M059J (cell line): ENCODE measurements at places on chromosomes 7 and 10.

- peak; percentile 40 for DNase-seq
These were observed 205.5 kb upstream of the STK17A start for GRCh38 chr7:43377196-43377960.

- no peak for DNase-seq
These were observed 23.6 kb downstream of the SLC35B4 start for GRCh38 chr7:134293002-134293740.

DNA sequence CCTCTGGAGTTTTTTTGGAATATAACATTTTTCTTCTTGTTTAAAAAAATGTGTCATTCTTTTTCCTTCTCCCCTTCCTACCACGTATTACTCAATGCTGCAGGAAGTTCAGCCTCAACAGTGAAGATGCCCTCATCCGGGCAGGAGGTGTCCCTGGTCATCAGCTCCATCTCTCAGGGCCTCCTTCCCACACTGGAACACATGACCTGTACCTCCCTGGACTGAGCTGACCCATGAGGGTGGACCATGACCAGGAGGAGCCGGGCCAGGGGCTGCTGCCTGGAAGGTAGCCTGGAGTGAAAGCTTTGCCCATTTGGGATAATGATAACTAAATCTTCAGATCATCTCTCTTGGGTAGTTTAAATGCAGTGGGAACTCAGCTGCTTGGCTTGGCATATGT lies 316.5 kb upstream of the ZMIZ1 start:
- no peak for DNase-seq

GRCh38 chr10:131396121-131397050 lies 84.9 kb upstream of the TCERG1L start:
- DNase-seq, result peak; percentile 8

DNA sequence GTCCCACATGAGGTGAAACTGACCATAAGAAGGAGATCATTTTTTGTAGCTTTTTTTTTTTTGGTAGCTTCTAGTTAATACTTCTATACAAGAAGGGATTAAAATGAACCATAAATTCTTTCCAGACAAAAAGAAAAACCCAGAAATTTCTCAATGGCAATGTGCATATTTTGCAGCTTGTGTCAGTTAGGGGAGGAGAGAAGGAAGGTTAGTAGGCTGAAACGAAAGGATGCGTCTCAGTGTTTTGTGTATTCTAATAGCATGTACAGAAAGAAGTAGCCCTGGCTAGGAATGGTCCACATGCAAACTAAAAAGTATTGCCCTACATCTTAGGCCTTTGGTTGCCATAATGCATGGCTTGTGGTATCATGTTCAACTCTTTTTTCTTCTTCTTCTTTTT lies 90.6 kb downstream of the CACNB2 start:
- no peak for DNase-seq

- DNase-seq, result peak; percentile 81
These were observed 182.6 kb upstream of the TMEM106B start for GRCh38 chr7:12028508-12028907.

GRCh38 chr10:87593702-87594101 lies 66.0 kb upstream of the PAPSS2 start:
- DNase-seq, result no peak

DNA sequence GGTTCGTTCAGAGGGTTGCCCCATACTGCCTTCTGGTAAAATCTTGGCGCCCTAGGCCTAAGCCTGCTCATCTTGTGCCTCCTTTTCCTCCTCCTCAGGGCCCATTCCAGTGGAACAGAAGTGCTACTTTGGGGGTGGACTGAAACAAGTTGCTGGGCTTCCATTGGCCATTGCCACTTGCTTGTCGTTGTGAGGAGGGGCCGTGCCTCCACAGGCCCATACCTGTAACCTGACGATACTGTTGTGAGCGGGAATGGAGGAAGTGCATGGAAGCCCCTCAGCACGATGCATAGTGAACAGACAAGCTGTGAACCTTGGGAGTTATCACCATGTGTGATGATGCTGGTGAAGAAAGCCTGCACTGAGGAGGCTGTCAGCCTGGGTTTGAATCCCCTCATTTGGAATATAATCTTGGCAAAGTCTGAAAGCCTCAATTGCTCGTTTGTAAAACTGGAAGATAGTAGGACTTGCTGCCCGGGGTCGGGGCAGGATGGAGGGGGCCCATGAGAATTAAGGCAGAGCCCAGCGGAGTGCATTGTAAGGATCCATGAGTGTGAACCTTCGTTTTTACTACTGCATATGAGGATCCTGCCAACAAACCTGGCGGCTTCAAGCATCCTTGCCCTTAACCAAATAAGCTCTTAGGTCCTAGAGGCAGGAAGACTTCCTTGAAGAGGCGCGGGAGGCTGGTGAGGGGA lies 671 bp upstream of the PAPSS2 start:
- no peak for DNase-seq

GRCh38 chr7:114941692-114942091 lies 19.8 kb downstream of the MDFIC start:
- no peak for DNase-seq

GRCh38 chr10:34292675-34293074 lies 522.4 kb downstream of the PARD3 start:
- DNase-seq, result no peak

DNA sequence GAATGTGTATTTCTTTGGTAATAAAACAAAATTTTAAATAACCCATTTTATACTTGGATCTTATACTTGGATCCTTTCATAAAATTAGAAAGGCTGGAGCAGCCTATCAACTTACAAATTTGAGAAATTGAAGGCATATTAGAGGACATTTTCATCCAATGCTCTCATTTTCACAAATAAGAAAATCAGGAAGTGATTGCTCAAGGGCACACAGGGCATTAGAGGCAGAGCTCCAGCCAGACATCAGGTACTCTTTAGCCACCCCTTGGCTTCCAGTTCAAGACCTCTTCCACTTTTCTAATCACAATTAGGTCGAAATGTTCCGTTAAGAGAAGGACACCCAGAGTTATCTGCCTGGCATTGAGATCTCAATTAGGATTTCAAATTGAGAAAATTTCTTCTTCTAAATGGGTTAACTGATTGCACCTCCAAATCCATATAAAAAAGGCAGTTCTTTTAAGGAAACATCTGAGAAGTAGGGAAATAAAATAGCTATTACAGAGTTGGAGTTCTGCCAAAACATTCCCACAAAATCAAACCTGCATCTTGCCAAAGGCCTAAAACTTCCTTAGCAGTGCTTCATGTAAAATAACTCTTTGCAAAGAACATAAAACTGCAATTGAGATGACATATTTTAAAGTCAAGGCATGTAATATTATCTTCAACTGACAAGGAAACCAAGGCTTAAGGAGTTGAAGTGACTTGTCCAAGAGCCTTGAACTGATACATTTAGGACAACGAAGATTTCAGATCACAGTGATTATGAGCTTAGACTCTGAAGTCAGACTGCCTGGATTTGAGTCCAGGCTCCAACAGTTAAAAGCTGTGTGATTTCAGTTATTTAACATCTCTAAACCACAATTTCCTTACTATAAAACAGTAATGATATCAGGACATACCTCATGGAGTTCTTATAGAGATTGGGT lies 2.4 kb downstream of the ACTA2 start:
- DNase-seq, result peak; percentile 23

DNA sequence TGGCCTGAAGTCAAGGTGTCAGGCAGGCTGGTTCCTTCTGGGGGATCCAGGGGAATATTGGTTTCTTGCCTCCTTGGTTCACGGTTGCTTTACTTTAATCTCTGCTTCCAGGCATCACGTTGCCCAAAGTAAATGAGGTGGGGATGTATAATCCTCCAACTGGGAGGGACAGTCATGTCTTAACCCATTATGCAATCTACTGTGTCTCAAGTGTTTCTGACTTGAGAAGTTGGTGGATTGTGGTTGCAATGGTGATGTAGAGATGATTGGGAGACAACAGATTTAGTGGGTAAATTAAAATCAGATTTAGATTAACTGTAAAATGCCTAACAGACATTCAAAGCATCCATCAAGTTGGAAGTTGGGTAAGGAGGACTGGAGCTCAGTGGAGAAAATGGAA lies 32.7 kb downstream of the TBXAS1 start:
- no peak for DNase-seq

- no peak for DNase-seq
These were observed 97.2 kb downstream of the DLG5 start for GRCh38 chr10:77829356-77829755.

DNA sequence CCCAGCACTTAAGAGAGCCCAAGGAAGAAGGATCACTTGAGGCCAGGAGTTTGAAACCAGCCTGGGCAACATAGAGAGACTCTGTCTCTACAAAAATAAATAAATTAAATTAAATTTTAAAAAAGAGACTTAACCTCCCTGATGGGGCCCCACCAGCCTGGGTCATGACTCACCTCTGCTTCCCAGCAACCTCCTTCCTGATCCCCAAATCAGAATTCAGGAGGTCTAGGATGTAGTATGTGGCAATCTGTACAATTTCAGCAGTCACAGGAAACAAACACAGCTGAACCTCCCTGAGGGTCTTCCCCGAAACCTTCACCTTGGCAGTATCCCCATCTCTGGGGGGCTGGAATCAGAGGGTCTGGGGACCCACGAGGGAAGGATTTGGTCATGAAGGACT lies 9.7 kb upstream of the PPP1R35 start:
- DNase-seq, result peak; percentile 66

- peak; percentile 75 for DNase-seq
These were observed 145.4 kb downstream of the LRRC4 start for GRCh38 chr7:127885843-127886242.

- no peak for DNase-seq
These were observed 56.6 kb downstream of the TMEM209 start for GRCh38 chr7:130148561-130148960.

DNA sequence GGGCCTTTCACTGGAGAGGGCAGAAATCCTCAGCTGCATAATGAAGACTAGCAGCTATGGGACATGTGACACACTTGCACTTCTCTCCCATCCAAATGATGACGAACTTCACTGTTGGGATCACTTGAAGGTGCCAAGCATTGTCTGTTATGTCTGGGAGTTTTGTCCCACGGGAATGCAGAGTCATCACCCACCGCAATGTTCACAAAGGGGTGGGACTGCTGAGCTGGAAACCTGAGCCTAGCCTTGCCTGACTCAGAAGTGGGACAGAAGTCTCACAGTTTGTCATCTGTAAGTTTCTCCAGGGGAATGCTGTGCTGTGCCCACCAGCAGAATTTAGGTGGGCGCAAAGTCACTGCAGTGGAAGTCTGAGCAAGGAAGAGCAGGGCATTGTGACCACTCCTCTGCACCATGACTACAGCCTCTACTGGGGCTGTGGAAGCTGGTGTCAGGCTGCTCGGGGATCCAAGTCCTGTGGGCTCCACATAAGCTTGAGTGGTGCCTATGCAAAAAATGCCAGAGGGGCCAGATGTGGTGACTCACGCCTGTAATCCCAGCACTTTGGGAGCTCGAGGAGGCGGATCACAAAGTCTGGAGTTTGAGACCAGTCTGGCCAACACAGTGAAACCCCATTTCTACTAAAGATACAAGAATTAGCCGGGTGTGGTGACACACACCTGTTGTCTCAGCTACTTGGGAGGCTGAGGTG lies 472.0 kb upstream of the CNTNAP2 start:
- peak; percentile 87 for DNase-seq

DNA sequence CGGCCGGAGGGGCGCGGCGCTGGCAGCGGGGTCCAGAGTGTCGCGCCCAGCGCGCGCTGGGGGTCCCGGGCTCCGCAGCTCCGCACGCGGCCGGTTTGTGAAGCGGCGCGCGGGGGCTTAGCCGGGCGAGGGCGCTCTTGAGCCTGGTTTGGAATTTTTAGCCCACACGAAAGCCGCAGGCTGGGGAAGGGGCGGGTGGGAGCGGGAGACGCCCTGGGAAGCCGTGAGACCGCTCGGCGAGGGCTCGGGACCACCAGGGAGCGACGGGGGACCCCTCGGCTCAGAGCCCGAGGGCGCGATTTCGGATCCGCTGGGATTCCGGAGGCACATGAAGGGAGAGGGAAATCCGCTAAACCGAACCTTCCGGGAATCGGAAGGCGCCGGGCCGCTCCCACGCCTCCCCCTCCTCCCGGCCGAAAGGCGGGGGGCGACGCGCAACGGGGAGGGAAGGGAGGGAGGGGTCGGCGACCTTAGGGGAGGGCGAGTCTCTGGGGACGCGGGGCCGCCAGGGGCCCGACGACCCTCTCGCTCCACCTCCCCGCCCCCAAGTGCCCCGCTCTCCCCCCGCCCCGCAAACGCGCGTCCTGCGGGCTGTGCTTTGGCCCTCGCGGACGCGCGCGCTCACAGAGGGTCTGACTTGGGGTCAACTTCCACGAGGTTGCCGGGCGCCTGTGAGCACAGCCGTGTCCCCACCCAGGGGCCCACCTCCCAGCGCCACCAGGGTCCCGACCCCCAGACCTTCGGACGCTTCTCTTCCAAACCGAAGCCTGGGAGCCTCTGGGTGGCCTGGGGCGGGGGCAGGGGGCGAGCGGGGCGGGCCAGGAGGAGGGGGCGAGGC lies 5.1 kb upstream of the ELFN1 start:
- peak; percentile 29 for DNase-seq

DNA sequence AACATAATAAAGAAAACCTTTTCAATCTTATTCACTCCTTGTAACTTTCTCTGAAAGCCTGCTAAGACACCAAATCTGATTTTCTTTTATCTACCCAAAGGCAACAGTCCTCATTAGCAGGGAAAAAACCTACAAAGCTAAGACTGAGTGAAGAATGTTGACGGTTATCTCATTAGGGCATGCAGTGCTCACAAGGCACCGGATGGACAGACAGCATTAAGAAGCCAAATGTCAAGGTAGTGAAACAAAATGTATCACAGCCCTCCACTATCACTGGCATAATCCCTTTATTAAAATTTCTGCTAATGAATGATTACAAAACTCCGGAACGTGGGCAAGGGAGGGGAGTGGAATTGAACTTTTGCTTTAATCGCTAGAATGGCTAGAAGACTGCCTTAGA lies 442.8 kb downstream of the NEBL start:
- no peak for DNase-seq

GRCh38 chr7:45033261-45033930 lies 33.4 kb downstream of the CCM2 start:
- DNase-seq, result peak; percentile 51

- no peak for DNase-seq
These were observed 183.7 kb downstream of the TRIL start for GRCh38 chr7:28774261-28774988.

DNA sequence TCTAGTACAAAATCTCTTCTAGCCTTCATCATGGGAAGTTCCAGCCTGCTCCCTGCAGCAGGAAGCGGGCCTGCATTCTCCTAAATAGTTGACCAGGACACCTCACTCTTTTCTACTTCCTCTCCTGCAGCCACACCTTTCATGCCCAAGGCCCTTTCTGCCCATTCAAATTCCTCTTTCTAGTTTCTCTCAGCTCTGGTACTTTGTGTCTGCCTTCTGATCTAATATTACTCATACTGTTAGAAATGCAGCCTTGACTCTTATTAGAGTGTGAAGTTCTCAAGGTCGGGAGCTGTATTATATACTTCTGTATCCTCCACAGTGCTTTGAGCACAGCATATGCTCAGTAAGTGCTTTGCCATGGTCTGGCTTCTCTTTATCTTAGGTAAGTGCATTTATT lies 103.1 kb downstream of the PRKCQ start:
- DNase-seq, result peak; percentile 6

- DNase-seq, result no peak
These were observed 4.4 kb upstream of the MAD1L1 start for GRCh38 chr7:2237109-2237602.

GRCh38 chr10:129971381-129972144 lies 7.5 kb upstream of the EBF3 start:
- DNase-seq, result peak; percentile 34

GRCh38 chr7:26625286-26625685 lies 239.1 kb downstream of the SKAP2 start:
- DNase-seq, result no peak

GRCh38 chr10:12419262-12419847 lies 70.0 kb downstream of the CAMK1D start:
- peak; percentile 94 for DNase-seq
